ENCODE measurements at places on chromosomes 6 and 20.

- DNase-seq = no peak
These were observed 41.7 kb downstream of the MOCS1 start for GRCh38 chr6:39892490-39893129.

DNA sequence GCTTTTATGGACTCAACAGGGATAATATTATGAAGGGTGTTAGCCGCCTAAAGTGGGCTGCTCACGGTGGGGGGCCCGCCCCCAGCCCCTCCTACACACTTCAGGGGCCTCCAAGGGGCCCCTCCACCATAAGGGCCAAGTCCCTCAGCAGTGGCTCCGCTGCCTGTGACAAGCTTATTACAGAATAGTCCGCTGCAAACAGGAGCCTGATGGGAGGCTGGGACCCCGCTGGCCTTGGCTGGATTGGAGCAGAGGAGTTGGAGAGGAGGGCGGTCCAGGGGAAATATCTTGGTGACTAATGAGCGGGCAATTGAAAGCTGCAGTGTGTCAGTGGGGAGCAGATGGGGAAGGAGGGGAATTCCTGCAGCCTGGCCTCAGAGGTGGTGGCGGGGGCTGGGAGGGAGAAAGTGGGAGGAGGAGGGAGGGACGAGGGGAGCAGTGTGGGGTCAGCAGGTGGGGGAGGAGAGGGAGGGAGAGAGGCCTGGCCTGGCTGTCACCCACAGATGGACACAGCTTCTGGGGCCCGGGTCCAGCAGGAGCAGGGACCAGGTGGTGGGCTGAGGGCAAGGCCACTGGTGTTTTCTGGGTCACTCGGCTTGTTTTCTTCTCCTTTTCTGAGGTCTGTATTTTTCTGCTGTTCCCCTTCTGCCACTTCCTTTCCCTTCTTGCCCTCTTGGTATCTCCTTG lies 57.6 kb upstream of the FOXP4 start:
- DNase-seq = no peak

- DNase-seq = no peak
These were observed 13.3 kb downstream of the APMAP start for GRCh38 chr20:24979036-24979960.

DNA sequence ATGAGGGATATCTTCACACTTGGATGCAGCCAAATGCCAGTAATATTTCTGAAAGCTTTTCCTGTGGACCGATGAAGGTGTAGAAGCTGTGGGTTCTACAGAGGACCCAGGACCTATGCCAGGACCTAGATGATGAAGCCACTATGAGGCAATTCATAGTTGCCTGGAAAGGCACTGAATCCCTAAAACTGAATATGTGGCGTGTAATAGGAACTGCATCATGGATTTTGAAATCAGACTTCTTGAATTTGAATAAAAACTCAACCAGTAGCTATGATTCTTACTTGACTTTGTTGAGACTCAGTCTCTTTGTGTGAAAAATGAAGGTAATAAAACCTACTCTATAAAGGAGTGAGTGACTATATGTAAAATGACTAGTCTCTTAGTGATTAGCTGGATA lies 89.9 kb upstream of the SGK1 start:
- no peak for DNase-seq

- DNase-seq = no peak
These were observed 21.3 kb upstream of the PDE10A start for GRCh38 chr6:165684333-165684732.

DNA sequence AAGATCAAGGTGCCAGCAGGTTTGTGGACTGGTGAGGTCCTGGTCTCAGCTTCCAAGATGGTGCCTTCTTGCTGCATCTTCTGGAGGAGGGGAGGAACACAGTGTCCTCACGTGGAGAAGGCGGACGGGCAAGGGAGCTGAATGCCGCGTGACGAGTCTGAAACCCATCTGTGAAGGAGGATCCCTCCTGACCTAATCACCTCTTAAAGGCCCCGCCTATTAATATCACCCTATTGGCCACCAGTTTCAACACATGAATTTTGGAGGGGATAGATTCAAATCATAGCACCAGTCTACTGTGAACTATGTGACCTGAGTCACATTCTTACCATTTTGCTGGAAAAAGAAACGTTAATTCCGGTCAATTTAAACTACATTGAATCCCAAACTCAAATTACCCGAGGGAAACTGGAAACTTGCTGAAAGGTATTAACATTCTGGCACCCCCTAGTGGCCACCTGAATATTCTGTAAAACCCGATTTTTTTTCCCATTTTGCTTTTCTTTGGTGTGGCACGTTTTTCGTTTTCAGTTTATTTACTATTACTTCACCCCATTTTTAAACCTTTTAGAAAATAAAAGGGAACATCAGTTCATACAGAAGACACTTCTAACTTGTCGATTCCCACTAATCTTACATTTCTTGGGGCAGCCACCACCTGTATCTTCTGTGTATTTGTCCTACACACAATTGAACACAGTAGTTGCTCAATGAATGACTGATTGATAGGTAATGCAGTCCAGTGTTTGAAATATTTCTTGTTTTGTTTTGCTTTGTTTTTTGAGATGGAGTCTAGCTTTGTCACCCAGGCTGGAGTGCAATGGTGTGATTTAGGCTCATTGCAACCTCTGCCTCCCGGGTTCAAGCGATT lies 17.9 kb upstream of the CCDC170 start:
- no peak for DNase-seq

- no peak for DNase-seq
These were observed 43.1 kb downstream of the PANK2 start for GRCh38 chr20:3932277-3932676.

DNA sequence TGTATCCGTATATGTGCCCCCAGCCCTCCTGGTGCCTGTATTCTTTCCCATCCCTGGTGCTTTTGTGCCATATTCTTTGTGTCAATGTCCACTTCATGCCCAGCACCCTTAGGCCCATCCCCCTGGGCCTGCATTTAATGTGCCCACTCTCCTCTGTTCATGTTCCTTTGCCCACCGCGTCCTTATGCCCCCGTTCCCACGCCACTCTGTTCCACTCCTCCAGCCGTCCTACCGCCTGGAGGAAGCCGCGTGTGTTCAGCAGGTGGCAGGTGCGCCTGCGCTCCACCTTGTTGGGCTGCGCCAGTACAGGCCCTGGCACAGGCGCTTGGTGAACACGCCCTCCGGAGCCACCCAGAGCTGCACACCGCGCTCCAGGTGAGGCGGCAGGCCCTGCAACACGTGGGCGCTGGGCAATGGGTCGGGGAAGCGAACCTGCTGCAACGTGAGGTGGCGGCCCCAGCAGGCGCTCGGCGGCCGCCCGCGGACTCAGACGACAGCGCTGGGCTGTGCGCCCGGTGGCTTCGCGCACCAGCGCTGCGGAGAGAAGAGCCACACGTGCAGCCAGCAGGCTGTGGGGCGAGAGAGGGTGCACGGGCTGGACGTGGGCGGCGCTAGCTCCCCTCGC lies 4.0 kb upstream of the FOXS1 start:
- DNase-seq = no peak

GRCh38 chr6:2899596-2899995 lies 3.5 kb downstream of the SERPINB9 start:
- no peak for DNase-seq

DNA sequence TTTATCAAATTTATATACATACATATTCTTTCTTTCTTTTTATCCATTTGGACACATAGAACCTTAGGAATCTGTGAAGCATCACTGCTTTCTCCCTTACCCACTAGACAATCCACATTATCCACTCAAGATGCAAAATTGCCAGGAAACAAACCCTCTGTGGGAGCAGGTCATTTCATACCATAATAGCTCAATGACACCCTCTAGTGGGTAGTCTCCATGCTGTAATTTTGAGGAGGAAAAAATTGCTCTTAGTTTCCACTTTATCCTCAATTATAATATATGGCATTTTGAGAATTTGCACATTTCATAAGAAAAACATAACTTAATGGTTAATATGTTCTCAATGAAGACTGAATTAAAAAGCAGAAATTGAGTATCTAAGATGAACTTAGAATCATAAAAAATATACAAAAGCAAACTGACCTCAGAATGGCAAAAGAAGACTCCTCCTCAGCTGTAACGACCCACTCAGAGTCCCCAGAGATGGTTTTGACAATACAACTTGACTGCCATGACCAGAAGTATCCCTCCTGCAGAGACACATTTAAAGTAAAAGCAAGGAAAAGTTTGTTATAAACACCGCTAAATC lies 164.1 kb downstream of the FRK start:
- no peak for DNase-seq

DNA sequence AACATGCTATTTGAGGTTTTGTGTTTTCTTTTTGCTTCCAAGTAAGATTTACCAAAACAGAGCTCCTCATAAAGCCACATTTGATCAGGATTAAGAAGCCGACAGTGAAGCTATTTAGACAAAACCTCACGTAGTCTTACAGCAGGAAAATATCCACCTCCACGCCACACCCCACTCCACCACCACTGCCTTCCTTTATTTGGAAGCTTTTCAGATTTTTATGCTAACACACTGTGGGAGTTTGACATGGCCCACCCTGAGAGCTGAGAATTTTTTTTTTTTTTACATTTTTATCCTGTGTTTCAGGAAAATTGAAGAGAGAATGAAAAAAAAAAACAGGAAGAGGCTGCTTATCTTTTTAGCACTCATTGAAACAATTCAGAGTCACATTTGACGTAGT lies 104.8 kb upstream of the MC3R start:
- DNase-seq = no peak

DNA sequence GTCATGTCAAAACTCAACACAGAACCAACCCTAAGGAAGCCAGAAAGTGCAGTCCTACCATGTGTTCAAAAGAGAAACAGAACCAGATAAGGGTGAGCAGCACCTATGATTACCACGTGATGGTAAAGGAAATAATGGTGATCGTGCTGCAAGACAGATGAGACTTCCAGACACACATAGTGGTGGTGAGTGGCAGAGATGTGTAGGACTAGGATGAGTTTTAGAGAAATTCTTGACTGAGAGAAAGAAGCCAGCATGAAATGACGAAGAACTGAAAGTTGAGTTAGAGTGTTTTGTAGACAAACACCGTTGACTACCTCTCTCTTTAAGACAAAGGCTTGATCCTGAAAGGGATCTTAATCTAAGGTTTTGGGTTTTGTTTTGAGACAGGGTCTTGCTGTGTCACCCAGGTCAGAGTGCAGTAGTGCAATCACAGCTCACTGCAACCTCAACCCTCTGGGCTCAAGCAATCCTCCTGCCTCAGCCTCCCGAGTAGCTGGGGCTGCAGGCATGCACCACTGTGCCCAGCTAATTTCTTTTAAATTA lies 10.6 kb upstream of the BTBD9 start:
- DNase-seq = no peak

DNA sequence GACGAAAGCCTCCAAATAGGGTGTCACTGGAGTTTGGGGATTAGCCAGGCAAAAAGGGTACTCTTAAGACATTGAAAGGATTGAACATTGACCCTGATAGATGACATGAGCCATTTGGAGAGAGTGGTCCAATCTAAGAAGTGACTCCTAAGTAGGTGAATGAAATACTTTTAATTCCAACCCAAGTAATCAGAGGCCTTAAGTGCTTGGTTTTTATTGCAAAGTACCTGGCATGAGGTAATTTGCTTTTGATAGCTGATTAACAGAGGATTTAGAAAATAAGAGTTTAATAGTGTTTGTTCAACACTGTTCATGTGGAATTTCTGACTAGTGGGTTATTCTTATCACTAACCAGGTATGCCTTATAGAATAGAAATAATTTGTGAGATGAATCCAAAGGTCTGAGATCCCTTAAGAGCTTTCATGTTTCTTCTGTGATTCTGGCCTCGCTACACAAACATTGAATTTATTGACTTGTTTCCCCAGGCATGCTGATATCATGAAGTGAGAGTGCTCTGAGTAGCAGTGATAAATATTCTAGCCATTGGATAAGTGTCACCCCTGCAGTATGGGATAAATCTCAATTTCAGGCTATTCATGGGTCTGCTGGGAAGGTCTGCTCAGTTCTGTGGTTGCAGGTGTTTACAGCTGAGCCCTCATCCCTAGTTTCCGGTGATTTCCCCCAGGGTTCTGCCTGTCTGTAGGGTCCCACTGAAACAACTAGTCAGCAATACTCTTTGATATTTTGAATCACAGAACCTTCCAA lies 6.5 kb downstream of the NCOA7 start:
- no peak for DNase-seq

DNA sequence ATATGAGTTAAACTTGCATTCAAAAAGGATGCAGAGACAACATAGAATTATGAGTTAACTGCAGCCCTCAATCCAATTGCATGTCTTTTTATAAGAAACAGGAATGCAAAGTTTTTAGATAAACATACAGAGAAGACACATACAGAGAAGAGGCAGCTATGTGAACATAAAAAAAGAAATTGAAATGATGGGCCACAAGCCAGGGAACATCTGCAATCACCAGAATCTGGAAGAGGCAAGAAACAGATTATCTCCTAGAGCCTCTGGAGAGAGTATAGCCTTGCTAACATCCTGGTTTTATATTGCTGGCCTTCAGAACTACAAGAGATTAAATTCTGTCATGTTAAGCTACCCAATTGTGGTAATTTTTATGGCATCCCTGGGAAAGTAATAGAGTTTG lies 257.2 kb upstream of the EYS start:
- DNase-seq = no peak

- DNase-seq = no peak
These were observed 98.1 kb downstream of the FARS2 start for GRCh38 chr6:5359417-5359816.

DNA sequence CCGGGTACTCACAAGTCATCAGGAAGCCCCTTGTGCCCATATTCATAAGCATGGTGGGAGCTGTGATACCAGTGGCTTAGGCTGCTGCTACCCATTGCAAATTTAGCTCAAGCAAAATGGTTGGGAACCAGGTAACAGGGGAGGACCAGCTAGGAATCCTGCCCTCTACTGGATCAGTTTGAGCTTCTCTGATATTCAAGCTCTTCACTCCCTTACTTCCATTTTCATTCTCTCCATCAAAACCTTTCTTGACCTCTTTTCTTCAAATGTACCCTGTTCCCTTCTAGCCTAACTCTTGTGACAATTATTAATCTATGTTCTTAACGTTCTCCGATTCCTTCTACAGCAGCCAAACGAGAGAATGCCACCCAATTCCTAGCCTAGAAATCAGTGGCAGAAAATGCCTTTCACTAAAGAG lies 9.7 kb downstream of the NOL7 start:
- no peak for DNase-seq

- no peak for DNase-seq
These were observed 34.2 kb downstream of the FOXQ1 start for GRCh38 chr6:1346101-1346500.

DNA sequence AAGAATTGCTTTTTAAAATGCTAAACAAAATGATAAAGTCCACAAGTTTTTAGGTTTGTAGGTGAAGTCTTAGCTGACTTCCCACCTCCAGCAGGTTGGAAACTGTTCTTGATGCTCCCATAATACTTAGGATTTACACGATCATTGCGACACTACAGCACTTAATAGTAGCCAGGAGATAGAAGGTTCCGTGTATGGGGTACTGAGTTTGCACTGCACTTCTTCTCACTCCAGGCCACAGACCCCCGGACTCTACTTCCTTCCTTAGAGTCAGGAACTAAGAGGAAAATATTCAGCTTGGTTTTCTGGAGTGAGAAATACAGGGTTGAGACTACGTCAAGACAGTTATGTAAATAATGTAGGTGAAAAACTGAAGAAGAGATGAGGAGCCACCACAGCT lies 56.1 kb upstream of the SGK1 start:
- no peak for DNase-seq

GRCh38 chr20:47066484-47067270 lies 172.0 kb downstream of the EYA2 start:
- DNase-seq = no peak

GRCh38 chr6:111478749-111479148 lies 4.3 kb downstream of the REV3L start:
- DNase-seq = no peak

GRCh38 chr6:134702279-134702678 lies 247.6 kb downstream of the ALDH8A1 start:
- DNase-seq = no peak
